ENCODE measurements at places on chromosomes 16 and 17.

DNA sequence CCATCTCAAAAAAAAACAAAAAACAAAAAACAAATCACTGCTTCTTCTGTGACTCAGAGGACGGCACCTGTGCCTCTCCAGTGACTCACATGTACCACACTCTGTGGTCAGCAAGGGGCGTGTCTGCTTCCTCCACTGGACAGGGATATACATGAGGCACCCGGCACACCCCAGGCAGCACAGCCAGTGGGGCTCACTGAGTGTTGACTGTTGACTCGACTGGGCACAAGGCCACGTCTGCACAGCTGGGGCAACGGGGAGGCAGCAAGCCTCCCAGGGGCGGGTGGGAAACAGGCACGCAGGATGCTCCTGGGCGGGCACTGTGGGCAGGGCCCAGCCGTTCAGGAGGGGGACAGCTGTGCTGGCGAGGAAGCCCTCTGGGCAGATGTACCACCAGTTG is 64.1 kb downstream of the TIMM22 start:
- DNase-seq = no peak

GRCh38 chr16:82563401-82563800 is 63.4 kb upstream of the CDH13 start:
- DNase-seq = no peak

DNA sequence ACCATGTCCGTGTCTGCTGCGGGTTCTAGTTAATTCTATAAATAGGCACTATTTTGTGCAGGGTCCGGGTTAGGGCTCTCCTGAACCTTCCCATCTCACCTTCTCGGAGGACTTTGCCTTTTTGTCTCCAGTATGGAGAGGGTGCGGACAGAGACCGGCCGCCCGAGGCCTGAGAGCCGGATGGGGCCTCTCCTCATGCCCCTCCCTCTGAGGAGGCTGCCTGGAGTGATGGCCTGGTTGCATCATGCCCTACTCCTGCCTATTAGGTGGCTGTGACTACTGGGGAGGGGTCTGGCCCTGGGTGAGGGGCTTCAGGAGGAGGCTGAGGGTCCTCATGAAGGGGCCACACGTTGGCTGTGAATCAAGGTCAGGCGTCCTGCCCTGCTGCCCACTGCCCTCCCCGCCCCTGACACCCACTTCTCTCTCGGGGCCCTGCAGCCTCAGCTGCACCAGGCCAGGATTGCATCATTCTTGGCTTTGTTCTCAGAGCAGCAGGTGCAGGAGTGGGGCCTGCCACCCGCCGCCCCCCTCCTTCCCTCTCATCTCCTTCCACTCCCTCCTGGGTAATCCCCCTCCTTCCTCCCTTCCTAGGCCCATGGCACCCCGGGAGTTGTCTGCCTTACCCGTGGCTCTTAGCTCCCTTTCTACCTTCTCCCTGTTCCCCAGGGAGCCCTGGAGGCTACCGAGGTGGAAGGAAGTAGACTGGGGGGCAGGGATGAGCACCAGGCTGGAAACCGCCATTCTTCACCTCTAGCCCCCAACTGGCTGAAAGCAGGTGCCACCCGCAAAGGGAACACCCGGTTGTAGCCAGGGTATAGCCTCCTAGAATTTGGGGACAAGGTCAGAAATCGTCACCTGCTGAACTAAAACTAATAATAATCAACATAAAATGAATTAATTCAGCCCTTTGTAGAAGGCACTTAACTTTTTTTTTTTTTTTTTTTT is 12.7 kb upstream of the ARHGAP23 start:
- DNase-seq = no peak

DNA sequence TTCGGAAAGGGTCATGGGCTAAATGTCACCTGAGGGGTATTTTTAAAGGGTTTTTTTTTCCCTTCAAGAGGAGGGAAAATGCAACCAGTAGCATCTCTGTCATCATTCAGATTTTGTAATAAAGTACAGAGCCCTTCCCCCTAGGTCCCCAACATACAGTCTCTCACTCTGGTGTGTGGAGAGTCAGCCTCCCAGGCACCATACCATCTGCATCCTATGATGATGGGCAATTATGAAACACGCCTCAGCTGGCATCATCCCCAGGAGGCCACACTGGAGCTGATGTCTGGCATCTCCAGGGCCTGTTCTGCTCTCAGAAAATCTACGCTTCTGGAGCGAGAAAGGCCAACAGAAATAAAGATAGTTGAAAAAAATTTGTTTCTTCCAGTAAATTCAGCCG is 32.0 kb downstream of the TBX4 start:
- no peak for DNase-seq

GRCh38 chr16:50819706-50820105 is 77.8 kb downstream of the CYLD start:
- DNase-seq = no peak

GRCh38 chr17:6098050-6098822 is 28.1 kb downstream of the WSCD1 start:
- no peak for DNase-seq

GRCh38 chr17:37475731-37476420 is 13.8 kb upstream of the DUSP14 start:
- no peak for DNase-seq

DNA sequence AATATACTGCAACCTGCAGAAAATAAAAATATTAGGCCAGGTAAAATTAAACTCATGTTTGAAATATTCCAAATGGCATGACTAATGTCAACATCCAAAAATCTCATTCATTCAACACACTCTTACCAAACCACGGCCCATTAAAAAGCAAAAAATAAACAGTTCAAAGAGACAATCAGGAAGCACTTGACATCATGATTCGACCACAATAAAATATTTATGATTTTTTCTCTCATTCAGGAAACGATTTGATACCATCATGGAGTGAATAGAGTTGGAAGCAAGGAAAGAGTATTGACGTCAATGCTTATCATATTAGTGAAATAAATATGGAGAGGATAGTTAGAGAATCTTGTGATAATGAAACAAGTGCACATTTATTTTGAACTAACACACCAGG is 354.1 kb downstream of the KCNJ2 start:
- no peak for DNase-seq

GRCh38 chr17:77327181-77327565 is 186.4 kb downstream of the SEC14L1 start:
- no peak for DNase-seq

DNA sequence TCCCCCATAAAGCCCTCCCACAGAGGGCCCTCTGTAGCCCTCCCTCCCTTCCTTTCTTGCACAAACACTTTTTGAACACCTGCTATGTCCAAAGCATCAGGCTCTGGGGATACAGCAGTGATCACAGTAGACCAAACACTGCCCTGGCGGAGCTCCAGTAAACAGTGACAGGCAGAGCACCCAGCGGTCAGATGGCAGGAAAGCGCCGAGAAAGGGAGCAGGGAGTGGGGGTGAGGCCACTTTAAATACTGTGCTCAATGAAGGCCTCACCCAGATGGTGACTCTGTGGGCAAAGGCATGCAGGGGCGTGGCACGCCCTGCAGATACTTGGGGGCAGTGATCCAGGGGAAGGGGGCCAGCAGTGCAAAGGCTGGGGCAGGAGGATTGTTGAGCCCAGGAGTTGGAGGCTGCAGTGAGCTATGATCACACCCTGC is 7.6 kb downstream of the PRR29 start:
- DNase-seq = no peak

GRCh38 chr17:31202968-31203367 is 94.1 kb downstream of the OMG start:
- DNase-seq = no peak

DNA sequence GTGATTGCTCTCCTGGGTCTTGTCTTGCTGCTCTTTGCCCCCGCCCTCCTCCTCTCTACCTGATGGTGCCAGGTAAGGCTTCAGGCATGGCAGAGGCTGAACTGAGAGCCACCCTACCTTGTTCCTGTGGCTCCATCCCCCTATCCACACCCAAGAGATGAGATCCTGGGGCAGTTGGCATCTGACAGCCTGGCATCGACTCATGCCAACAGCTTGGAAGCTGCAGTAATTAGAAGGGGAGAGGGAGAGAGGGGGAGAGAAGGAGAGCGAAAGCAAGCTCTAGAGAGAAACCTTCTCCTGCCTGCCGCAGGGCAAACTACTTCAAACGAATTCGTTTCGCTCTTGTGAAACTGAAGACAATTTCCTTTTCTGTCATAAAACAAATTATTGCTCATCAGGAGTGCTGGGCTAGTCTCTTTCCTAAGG is 13.8 kb upstream of the SP6 start:
- DNase-seq = no peak

- DNase-seq = no peak
Measured at GRCh38 chr17:19298569-19299213, 61.5 kb downstream of the EPN2 start.

DNA sequence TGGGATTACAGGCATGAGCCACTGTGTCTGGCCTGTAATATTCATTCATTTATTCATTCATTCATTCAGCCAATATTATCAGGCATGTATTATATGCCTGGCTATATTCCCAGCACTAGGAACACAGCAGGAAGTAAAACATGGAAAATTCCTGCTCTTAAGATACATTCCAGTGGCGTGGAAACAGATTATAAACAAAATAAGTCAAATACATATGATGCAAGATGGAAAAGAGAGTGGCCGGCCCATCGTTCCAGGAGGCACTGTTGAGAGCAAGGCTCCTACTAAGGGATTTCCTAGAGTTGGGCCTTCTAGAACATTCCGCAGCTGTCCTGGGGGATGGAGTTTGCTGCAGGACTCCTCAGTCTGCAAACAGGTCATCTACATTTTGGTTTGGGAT is 17.7 kb downstream of the ADCY9 start:
- DNase-seq = no peak

DNA sequence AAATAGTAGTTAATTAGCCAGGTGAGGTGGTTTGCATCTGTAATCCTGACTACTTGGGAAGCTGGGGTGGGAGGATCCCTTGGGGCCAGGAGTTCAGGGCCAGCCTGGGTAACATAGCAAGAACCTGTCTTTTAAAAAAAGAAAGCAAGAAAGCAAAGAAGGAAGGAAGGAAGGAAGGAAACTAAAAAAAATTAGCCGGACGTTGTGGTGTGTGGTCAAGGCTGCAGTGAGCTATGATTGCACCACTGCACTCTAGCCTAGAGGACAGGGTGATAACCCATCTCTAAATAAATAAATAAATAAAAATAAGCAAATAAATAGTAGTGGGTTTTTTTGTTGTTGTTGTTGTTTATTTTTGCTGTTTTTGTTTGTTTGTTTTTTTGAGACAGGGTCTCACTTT is 39.3 kb upstream of the MAP2K6 start:
- no peak for DNase-seq

GRCh38 chr16:84678541-84678940 is 21.3 kb upstream of the USP10 start:
- no peak for DNase-seq

DNA sequence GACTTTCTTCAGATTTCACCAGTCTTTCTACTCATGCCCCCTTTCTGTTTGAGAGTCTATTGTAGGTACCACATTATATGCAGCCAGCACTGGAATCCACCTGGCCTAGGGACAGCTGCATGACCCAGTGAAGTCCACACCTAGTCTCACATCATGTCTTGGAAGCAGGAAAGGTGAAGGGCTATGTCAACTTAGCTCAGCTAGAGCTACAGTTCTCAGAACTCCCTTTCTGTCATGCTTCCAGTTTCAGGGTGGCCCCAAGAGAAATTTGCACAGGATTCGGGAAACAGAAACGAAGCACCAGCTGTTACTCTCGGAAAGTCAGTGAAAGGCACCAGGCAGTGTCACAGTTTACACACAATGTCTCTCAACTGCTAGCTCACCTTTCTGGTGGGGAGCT is 51.6 kb upstream of the NLRP1 start:
- no peak for DNase-seq

DNA sequence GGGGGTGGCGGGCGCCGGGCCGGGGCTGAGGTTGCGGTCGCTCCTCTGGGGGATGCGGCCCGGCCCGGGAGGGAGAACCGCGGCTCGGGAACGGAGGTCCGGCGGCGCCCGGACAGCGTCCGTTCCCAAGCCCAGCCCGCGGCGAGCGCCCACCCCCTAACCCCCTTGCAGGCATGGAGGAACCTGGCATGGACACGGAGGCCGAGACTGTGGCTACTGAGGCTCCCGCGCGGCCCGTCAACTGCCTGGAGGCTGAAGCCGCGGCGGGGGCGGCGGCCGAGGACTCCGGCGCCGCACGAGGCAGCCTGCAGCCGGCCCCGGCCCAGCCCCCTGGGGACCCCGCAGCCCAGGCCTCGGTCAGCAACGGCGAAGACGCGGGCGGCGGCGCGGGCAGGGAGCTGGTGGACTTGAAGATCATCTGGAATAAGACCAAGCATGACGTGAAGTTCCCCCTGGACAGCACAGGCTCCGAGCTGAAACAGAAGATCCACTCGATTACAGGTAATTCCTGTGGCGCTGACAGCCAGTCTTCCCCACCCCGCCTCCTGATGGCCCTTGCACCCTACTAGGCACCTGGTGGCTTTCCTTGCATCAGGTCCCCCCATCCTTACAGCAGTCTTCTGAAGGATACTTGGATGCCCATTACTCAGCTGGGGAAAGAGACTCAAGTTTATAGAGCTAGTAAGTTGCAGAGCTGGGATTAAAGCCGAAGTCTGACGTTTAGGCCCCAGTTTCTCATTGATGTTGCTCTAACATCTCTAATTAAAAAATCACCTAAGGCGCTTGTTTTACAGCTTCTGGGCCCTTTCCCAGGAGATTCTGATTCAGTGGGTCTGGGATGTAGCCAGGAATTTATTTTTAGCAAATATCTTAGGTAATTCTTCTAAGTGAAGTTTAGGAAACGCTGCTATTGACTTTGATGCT is 514 bp downstream of the UBFD1 start:
- peak; percentile 29 for DNase-seq

DNA sequence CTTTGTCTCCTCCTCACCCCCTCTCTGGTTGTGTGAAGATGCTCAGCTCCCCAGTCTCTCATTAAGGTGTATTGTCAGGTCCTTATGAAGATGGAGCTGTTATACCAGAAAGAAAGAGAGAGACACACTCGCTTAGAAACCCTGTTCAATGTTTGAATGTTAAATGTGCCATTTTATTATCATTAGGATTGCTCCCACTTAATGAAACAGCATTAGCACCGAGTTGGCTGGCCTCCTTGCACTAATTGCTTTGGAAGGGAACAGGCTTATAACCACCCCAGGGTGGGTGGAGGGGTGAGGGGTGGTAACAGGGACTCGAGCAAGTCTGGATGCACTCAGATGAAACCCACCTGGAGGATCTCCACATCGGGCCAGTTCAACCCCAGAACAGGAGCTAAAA is 14.4 kb downstream of the PIPOX start:
- DNase-seq = no peak

DNA sequence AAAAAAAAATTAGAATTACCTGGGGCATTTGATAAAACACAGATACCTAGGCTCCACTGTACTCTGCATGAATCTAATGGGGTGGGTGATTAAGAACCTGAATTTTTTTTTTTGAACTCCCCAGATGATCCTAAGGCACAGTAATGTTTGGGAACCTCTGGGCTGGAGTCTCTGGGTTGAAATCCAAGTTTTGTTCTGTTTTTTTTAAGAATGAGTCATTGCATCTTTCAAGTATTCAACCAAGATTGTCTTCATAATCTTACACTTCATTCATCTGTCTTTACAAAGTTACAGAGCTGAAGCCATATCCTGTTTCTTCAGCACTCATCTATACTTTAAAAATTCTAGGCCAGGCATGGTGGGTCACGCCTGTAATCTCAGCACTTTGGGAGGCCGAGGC is 52.6 kb downstream of the PIGL start:
- no peak for DNase-seq

GRCh38 chr17:65743308-65743655 is 181.8 kb upstream of the AXIN2 start:
- no peak for DNase-seq

- DNase-seq = no peak
Measured at GRCh38 chr17:62089334-62089733, 24.3 kb upstream of the MED13 start.

Data from C1 segment of cervical spinal cord (tissue), 14 donors.